Fibroblast of the aortic adventitia (primary cell): ENCODE measurements at places on chromosomes 16 and 17.

DNA sequence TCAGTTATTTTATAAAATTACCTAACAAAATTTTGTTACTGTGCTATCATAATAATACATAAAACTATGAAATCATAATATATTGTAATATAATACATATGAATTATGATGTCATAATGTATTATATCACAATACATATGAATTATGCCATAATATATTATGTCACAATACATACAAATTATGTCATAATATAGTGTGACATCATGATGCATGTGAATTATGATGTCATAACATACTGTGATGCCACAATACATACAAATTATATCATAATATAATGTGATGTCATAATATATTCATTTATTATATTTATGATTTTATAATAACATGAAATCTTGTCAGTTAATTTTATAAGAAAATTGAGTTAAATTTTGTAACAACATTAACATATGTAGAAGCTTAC lies 2021.6 kb downstream of the TP53TG3F start:
- DNase-seq, result no peak

DNA sequence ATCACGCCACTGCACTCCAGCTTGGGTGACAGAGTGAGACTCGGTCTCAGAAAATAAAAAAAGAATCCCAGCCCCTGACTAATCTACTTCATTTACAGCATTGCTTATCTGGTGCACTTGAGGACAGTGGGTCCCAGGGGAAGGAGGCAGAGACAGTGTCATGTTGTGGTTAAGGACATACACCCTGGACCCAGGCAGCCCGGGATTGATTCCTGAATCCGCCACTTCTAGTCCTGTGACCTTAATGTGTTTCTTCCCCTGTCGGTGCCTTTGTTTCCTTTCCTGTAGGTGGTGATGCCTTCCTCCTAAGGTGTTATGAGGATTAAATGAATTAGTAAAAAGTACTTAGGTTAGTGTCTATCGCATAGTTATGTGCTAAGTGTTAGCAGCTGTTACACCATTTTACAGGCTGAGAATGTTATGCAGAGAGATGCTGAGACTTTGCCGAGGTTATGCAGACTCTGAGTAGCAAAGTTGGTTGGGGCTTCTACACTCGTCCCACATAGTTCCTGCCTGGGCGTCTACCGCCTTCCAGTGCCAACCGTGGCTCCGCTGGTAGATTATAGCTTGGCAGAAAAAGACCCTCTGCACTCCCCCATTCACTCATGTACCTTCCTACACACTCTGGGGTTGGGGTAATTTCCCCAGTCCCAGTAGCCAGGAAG lies 74.8 kb downstream of the RAB11FIP4 start:
- no peak for DNase-seq

DNA sequence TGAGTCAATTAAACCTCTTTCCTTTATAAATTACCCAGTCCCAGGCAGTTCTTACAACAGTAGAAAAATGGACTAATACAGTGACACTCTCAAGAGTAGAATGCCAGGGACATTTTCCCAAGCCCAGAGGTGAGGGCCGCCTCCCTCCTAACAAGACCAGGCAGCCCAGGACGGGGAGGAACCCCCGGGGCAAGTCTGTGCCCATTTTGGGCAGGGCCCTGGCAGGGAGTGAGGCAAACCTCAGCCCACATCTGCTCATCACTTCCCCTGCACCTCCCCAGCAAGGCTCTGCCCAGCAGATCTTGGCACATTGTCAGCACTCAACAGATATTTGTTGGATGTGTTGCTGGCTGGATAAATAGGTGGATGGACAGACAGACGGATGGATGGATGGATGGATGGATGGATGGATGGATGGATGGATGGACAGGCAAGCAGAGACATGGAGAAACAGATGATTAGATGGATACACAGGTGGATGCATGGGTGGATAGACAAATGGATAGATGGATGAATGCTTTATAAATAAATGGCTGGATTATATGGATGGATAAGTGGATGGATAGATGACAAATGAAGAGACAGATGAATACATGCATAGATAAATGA lies 271.3 kb downstream of the PARN start:
- no peak for DNase-seq

GRCh38 chr17:50593321-50593720 lies 32.8 kb downstream of the CACNA1G start:
- no peak for DNase-seq

GRCh38 chr17:57920916-57921703 lies 34.1 kb downstream of the CUEDC1 start:
- DNase-seq, result peak; percentile 87

- no peak for DNase-seq
These were observed 521.3 kb downstream of the GRIN2A start for GRCh38 chr16:9660898-9661297.

GRCh38 chr17:44108440-44109311 lies 14.8 kb downstream of the HDAC5 start:
- peak; percentile 96 for DNase-seq

DNA sequence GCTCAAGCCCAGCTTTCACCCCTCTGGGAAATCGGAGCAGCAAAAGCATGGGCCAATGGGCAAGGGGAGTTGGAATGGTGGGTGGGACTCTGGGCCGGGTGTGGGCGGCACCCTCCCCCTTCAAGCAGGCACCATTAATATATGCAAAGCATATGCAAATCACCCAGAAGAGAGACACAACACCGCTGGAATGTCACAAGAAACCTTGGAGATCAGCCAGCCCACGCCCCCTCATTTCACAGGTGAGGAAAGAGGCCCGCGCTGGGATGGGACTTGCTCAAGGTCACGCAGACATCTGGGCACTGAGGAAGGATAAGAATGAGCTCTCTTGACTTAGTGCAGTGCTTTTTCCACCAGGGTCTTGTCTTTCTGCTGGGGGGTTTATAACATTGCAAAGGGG lies 4.8 kb downstream of the SRCIN1 start:
- no peak for DNase-seq

GRCh38 chr16:53743149-53743566 lies 39.2 kb downstream of the FTO start:
- DNase-seq, result peak; percentile 26

DNA sequence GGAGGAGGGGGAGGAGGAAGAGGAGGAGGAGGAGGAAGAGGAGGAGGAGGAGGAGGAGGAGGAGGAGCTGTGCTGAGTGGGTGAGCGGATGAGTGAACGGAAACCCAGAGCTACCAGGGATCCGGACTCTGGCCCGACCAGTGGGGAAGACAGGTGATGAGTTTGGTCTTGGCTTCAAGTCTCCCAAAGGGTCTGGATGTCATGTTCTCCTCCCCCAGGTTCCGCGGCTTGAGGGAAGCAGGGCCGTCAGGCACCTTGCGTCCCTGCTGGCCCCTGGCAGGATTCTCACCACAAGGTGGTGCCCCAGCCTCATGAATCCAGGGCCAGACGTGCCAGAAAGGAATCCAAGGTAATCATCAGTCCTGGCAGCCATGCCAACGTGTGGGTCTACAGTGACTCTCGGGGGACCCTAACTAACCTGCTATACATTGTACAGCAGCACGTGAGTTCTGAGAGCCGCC lies 13.5 kb upstream of the ABAT start:
- peak; percentile 67 for DNase-seq

- no peak for DNase-seq
These were observed 30.5 kb downstream of the SMPD3 start for GRCh38 chr16:68417711-68418301.

DNA sequence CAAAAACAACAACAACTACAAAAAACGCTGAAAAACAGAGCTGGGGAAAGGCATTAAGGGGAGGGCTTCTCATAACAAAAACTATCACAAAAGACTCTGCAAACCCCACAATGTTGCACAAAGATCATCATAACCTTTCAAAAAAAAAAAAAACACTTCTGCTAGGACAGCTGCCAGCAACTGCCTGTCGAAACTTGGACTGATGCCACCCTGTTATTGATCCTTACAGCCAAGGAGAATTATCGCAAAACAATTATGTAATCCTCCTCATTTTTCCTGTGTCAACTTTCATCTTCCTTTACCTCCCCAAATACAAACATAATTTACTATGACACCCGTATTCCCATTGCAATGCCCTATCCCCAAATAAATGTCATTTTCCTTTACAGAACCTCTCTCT lies 9.3 kb downstream of the CCDC40 start:
- no peak for DNase-seq

- DNase-seq, result no peak
These were observed 17.9 kb downstream of the CCDC102A start for GRCh38 chr16:57518520-57518919.

DNA sequence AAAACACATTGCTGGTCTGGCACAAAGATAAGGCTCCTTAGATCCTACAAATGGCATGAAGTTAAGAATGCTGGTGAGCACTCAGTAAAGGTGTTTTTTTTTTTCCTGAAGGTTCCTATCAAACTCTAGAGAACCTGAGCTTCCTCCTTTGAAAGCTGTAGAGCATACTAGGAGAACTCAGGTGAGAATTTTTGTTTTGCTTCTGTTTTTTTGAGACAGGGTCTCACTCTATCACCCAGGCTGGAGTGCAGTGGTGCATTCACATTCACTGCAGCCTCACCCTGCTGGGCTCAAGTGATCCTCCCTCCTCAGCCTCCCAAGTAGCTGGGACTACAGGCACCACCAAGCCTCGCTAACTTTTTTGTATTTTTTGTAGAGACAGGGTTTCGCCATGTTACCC lies 21.0 kb upstream of the CIITA start:
- no peak for DNase-seq

DNA sequence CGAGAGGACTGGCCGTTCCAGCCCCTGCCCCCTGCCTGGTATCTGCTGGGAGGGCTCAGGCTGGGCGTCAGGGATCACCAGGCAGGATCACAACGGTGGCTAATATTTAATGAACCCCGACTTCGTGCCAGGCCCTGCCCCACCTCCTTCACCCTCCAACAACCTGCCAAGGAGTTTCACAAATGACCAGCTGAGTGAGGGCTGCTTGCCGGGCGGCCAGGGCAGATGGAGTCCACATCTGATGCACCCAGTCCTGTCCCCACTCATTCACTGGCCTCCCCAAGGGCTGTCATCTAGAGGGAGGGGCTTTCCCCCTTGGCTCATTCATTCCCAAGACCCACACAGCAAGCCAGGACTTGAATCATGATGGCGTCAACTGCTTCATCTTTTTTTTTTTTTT lies 17.5 kb downstream of the UBALD1 start:
- no peak for DNase-seq

- DNase-seq, result no peak
These were observed 86.7 kb downstream of the TIMM22 start for GRCh38 chr17:1083451-1084187.

DNA sequence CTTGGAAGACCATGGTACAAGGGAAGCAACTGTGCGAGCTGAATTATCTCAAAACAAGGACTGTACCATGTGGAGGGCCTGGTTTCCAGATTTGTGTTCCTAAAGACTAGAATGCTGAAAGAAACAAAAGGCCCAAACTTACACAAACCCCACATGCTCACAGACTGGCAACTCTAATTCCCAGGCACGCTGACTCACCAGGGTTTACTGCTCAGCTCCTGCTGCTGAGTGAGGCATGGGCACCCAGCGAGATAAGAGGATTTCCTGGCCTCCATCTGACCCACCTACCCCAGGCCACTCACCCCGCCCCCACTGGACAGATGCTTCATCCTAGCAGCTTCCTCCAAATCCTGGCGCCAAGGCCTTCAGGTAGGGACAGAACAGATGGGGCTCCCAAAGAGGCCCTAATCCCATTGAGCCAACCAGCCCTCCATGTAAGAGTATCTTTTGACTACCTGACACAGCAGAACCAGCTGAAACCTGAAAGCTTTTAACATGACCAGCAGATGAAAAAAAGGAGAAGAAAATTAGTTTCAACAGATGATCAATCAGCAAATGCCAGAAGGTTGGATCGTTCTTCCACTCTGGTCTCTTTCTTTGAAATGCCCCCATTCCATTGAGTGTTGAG lies 33.9 kb downstream of the DCUN1D3 start:
- peak; percentile 88 for DNase-seq
